Ovary (tissue), 10 donors: ENCODE measurements at places on chromosomes 7 and 10. TPM values are rescaled to one million over a fixed set of nuclear protein-coding genes. Genes with fewer than 3 reads are reported as not detected.

PPA1 gene
- total RNA-seq = 36.8 TPM

WDR91 gene
- total RNA-seq = 14.7 TPM

GIMAP2 gene
- total RNA-seq = 12.2 TPM

SLC18A2 gene
- 9.2 TPM for total RNA-seq

SP4 gene
- 19.3 TPM for total RNA-seq

TMEM176A gene
- total RNA-seq = 166 TPM

EBLN1 gene
- total RNA-seq = not detected

SMKR1 gene
- 1.2 TPM for total RNA-seq

LIPF gene
- total RNA-seq = not detected

DNA sequence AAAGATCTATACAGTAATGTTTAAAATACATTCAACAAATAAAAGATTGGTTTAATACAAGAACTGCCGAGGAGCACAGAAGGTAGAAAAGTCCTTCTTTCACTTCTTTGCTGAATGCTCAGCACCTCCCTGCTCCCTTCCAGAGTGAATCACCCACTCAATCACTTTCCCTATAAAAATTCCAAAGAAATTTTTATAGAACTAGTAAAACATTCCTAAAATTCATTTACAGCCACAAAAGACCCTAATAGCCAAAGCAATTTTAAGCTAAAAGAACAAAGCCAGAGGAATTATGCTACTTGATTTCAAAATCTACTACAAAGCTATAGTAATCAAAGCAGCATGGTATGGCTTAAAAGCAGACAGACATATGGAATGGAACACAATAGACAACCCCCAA lies 320.9 kb downstream of the PCLO start:
- no peak for DNase-seq

DNA sequence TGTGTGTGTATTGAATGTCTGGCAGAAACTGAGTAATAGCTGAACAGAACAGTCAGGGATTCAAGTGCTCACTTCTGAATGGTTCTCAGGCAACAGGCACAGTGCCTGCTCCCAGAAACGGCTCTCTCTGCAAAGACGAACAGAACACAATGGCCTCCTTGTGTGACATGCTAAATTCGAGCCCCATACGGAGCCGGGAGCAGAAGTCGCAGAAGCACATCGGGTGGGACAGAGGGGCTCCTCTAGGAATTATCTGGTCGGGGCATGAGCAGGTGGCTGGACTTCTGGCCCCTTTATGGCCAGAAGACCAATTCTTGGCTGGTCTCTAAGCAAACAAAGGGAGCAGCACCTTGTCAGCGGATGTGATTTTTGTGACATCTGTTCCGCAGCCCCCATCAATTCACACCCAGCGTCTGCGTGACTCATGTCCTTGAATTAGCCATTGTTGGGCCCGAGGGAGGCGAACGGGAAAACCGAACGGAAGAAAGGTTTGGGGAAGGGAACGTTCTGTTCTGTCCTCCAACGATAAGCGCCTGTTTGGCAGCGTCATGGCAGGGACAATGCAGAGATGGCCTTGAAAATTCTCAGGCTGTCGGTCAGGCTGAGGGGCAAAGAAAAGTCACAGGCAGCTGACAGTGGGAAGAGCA lies 47.3 kb upstream of the NPTX2 start:
- no peak for DNase-seq

GRCh38 chr10:118080817-118081216 lies 34.1 kb upstream of the RAB11FIP2 start:
- no peak for DNase-seq

GRCh38 chr7:44634839-44635591 lies 28.6 kb downstream of the OGDH start:
- DNase-seq = no peak

GRCh38 chr10:6597478-6597877 lies 17.4 kb upstream of the PRKCQ start:
- DNase-seq = no peak

DNA sequence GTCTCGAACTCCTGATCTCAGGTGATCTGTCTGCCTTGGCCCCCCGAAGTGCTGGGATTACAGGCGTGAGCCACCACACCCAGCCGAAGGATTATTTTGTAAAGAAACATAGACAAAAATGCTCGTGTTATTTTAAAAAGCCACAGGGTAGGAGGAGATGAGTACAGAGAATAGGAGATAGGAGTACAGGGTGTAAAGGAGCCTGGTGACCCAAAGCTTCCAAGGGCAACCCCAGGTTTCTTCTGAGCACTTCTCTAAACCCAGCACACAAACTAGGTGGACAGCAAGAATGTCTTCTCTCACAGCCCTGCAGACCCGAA lies 54.7 kb downstream of the ZNF467 start:
- no peak for DNase-seq

GRCh38 chr10:31700181-31700611 lies 228.4 kb downstream of the ARHGAP12 start:
- DNase-seq = no peak

- no peak for DNase-seq
Observed at GRCh38 chr7:77383333-77383740, 32.8 kb downstream of the GSAP start.

- peak; percentile 44 for DNase-seq
Observed at GRCh38 chr7:44289341-44290251, 35.8 kb downstream of the CAMK2B start.

DNA sequence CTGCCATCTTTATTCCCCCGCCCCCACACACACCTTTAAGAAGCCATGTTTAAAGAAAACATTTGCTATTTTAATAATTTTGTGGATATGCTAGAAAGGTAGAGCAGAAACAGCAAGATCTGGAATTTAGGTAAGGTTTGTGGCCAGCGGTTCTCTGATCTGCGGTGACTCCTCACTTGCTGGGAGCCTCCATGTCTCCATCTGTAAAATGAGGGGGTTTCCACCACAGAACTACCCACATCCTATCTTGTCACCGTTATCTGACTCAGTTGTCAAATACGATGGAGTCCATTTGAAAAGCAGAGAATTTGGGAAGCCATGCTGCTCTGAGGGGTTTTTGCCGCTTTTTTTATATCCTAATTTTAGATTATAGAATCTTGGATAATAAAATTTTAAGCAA lies 23.3 kb downstream of the MACC1 start:
- no peak for DNase-seq

- DNase-seq = peak; percentile 74
Observed at GRCh38 chr10:33810986-33811385, 476.5 kb upstream of the NRP1 start.

DNA sequence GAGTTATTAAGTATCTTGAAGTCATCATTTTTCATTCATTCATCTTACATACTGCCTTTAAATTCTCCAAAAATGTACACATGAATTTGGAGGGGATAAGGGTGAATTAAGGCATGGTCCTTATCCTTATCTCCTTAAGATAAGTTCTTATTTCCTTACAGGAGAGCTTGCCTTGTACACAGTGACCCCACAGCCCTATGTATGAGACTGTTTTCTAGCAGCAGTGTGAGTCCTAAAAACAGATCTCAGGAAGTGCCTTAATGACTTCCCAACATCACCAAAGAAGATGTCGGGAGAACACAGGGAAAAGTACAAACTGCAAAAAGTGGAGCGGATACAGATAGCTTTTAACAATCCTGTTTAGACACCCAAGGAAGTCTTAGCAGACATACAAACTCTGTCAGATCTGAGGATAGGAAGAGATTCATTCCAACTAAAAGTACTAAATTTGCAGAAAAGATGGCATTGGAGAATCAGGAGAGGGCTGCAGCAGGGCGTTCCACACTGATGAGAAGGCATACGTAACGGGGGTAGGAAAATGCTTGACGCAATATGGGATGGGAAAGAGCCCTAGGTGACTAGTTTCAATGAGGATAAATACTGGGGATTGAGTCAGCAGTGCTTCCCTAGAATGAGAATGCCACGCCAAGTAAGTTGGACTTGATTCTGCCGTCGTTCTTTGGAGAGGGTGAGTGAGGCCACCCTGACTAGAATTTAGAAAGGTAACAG lies 570.2 kb downstream of the PARD3 start:
- no peak for DNase-seq

DNA sequence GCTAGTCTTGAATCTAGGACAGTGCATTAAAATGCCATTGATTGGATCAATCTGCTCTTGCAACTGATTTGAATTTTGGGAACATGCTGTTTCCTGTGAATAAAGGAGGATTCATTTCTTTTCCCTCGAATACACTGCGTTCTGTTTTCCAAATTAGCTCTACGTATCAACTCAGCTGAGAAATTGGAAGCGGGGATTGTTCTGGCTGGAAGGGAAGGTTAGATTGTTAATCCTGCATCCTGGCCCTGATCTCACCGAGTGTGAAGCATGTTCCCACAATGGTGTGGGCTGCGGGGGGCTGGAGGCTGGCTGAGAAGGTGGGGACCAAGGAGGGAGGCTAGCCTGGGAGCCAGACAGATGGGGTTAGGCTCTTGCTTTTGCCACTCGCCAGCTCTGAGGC lies 17.6 kb downstream of the HTRA1 start:
- no peak for DNase-seq
